ENCODE measurements at places on chromosomes 2 and 18.

DNA sequence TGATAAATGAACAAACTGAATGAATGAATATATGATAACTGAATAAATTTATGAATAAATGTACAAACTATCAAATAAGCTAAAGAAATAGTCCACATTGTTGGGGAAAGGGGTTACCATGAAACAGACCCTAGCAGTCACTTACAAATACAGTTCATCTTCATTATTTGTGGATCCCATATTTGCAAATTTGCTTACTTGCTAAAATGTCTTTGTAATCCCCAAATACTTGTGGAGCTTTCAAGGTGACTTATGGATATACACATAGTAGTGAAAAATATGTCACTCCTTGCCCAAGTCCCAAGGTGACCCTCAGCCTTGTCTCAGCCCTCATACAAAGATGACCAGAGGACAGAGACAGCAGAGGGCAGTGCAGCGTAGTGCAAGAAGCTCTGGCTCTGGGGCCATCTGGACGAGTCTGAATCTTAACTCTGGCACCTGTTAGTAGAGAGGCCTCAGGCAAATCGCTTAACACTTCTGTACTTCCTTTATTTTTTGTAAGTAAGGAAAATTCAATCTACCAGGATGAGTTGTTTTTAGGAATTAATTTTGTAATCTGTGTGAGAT lies 3.1 kb downstream of the PAIP2B start:
- DNase-seq: peak; percentile 91

DNA sequence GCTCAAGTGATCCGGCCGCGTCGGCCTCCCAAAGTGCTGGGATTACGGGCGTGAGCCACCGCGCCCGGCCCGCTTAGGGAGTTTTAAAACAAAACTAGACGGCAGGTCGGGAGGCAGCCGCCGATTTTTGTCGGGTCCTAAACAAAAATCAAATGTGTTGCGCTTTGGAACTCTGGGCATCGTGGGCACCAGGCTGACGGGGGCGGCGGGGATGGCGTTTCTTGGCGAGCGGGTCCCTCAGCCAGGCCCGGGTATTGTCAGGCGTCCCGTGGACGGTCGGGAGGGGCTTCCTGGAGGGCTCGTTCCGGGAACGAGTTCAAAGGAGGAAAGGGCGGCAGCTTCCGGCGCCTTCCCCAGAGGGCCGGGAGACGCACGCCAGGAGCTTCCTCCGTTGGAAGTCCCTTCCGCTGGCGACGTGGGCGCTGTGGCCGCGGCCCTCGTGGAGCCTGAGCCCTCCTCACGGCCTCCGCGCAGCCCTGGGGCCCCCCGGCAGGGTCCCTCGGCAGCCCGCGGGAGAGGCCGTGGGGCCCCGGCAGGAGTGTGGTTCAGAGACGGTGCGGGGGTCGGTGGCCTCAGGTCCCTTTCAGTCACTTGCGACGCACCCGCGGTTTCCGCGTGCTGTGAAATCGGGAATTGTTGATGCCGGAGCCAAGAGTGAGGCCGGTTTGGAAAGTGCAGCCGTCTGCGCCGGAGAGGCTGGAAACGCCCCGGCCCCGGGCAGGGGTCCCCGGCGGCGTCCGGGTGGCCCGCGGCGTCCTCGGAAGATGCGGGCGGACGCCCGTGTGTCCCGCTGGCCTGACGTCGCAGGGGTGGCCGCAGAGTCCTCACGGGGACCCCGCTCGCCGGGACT lies 59.3 kb downstream of the EMILIN2 start:
- DNase-seq: peak; percentile 77

GRCh38 chr2:24016376-24016761 lies 6.5 kb downstream of the MFSD2B start:
- DNase-seq: no peak

- DNase-seq: no peak
These were observed 16.6 kb downstream of the TSPYL6 start for GRCh38 chr2:54239427-54239826.

GRCh38 chr18:67260841-67261240 lies 255.7 kb downstream of the DSEL start:
- no peak for DNase-seq

- DNase-seq: no peak
These were observed 4.9 kb downstream of the ALPK2 start for GRCh38 chr18:58624011-58624410.

DNA sequence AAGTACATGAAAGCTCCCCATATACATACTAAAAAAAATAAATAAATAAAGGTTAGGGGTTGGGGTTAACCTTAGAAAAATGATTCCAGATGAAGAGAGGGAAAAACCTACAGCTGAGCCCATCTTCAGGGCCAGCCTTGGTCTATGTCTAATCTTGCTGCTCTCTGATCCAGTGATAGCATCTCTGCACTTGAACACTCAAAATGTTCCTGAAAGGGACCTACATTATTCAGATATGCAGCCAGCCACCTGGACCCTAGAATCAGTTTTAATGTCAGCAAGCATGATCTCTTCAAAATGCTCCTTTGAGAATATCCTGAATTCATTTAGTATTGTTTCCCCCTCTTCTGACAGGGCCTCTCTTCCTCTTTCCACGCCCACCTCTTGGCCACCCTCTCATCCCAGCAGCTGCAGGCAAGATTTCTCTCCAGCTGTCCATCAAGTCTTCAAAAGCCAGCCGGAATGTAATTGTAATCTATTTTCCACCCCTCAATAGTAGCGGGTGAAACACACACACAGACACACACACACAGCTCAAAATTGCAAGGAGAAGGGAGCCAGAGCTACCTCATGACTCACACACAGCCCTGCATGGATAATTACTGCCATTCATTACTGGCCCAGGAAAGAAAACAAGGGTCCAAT lies 135.5 kb downstream of the MYO3B start:
- no peak for DNase-seq

GRCh38 chr2:240146141-240146561 lies 5.7 kb upstream of the OTOS start:
- DNase-seq: peak; percentile 31

- DNase-seq: no peak
These were observed 434.5 kb downstream of the XIRP2 start for GRCh38 chr2:167322795-167323194.

GRCh38 chr2:59853032-59853431 lies 700.4 kb downstream of the BCL11A start:
- DNase-seq: no peak

- DNase-seq: no peak
These were observed 327 bp downstream of the LTBP1 start for GRCh38 chr2:32947076-32947483.

- DNase-seq: no peak
These were observed 1067.2 kb upstream of the GYPC start for GRCh38 chr2:125588780-125589179.

GRCh38 chr2:46157072-46157965 lies 139.9 kb upstream of the EPAS1 start:
- DNase-seq: no peak
